Stomach (tissue), 19 donors: ENCODE measurements at places on chromosomes 4 and X.

- no peak for DNase-seq
Observed at GRCh38 chrX:68872171-68872570, 43.4 kb downstream of the EFNB1 start.

DNA sequence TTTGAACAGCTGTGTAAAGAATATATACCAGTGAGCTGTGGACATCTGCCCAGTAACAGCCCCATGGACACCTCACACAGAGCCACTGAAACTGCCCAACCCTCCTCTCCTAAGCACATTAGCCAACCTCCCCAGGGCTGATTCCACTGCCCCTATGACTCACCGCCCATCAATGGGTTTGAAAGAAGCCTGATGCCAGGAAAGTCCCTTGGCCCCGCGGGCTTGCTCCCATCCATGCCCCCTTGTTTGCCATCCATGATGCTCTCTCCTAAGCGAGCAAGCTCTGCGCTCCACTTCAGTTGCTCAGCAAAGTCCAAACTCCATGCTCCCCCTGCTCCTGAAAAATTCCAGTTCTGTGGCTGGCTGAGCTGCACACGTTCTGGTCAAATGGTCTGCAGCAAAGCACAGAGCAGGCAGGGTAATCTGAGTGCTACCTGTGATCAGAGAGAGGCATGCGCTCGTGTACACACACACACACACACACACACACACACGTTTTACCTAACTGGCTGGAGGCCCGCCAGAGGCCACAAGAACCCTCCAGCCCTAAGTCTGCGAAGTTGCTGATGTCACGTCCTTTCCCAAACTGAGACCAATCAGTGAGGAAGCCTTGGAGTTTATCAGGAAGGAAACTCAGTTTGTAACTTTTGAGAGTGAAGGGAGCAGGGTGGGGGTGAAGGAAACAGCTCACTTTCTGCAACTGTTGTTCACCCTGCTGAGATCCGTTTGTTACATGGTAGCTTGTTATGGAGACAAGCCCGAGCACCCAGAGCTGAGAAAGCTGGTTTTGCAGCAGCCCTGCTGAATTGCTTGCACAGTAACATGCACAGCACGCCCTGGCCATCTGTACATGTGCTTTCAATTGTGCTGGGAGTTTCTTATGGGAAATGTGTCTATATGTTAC is at the start of gene ASB9:
TSS of gene ASB9 (minus strand) at position 466 of the 904 bp plus-strand sequence. CDS start at position 257, 209 bp downstream.
- peak; percentile 71 for DNase-seq

DNA sequence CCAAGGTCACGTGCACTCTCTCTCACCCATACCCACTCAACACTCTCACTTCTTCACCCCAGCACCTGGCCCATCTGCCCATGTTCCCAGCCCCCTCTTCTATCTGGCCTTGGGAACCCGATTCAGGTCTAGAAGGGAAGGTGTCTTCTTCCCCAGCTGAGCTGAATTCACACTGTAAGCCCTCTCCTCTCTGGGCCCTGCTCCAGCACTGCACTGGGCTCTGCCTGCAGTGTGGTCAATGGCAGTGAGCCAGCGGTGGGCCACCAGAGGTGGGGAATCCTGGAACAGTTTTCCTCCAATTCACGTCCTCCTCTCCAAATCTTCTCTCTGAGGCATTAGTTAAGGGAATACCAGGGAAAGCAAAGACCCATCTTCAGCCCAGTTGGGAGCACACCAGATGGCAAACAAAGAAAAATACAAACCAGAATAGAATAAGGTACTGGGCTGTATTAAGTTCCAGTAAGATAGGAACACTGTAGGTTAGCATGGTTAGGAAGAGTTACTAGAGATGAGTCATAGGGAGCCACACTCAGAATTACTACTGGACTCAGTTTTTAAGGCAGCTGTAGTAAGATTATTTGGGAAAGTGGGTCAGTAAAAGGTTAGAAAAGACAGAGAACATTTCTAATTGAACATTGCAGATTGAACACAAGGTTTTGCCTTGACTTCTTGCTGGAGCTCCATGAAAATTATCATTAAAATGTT is 5.0 kb downstream of the AWAT2 start:
- no peak for DNase-seq

DNA sequence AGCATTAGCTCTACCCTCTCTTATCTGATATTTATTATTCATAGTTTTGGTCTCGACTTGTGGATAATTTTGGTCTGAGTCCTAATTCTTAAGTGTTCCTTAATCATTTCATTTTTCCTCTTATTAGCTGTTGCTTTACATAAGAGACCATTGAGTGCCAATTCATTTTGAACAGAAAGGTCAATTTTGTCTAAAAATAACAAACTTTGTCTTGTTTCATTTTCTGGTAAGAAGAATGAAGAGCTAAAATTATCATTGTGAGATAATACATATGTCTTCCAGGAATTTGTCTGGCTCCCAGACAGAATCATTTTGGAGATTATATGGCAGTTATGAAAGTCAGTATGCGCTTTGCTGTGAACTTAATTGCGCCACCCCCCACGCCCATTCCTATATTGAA is 1471.8 kb downstream of the PCDH7 start:
- DNase-seq = no peak

- DNase-seq = peak; percentile 9
Observed at GRCh38 chr4:79492148-79492547, 84.1 kb upstream of the GK2 start.

DNA sequence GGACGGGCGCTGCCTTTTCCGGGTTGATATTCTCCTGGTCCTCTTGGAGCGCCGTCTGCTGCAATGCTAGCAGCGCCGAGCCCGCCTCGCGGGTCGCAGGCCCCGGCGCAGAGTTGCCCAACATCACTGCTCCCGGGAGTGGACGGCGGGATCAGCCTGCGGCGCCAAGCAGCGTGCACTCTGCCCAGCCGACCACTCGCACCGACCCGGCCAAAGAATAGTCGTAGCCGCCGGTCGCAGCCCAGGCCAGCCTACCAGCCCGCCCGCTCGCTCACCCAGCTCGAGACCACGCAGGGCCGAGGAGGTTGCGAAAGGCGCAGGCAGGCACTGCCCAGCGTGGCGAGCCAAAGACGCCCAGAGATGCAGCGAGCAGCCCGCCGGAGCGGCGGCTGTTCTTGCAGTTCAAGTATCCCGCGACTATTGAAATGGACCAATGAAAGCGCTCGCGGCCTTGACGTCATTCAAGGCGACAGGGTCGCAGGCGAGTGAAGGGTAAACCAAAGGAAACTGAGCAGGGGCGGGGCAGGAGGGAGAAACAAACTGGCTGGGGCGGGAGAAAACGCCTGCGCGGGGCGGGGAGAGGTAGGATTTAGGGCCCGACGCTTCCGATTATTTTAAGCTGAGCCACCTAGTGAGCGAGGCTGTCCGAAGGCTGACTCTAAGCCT is at the start of gene CCNA2:
TSS of gene CCNA2 (minus strand) at position 379 of the 666 bp plus-strand sequence. CDS start at position 124, 255 bp downstream.
- peak; percentile 98 for DNase-seq

DNA sequence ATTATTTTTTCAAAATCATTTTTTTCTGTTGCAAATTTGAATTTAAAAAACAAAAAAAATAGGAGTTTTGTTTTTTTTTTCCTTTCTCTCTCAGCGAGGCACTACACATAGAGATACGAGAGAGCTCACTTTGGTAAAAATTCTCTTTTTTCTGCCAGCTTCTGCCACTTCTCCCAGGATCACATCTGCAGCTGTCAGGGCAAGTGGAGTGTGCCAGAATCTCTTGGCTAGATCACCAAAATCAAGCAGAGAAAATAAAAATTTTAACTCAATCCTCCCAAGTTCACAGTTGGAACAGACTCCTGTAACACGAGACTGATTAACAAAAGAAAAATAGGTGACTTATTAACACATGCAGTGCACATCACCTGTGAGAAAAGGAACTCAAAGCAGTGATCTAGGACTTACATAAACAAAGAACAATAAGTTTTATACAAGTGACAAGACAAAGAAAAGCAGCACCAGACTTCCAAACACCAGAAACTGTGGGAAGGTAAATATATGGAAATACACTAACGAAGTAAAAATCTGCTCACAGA is 213.2 kb upstream of the ZFP42 start:
- no peak for DNase-seq

GRCh38 chrX:37844622-37845021 is 2.7 kb downstream of the DYNLT3 start:
- DNase-seq = no peak

DNA sequence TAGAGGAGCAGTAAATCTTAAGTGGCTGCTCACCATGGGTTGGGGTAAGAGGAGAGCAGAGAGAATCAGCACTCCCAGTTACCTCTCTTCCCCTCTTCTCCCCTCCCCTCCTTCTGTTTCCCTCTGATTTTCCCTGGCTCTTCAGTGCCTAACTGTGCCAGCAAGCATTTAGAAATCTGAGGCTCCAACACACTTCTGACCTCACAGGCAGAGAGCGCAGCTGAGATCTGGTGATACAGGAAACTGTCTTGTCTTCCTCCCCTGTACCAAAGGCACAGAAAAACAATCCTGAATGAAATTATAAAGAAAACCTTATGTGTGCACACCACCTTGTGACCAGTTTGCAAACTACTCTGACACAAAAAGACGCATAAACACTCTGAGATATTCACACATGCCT is 82.4 kb upstream of the SMIM10 start:
- DNase-seq = no peak

DNA sequence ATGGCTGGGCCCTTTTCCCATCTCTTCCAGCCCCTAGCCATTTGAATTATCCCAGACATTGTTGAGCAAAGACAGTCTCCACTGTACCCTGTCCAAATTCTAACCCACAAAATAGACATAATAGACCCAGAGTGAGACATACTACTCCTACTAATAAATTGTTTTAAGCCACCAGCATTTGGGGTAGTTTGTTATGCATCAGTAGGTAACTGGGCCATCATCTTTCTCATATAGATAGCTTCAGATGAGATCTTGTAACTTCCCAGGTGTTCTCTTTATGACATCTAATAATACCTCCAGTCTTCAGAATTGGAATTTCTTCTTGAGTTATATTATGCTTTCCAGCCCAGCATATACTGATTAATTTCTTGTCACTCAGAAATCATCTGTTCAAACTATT is 117.2 kb upstream of the OTUD4 start:
- no peak for DNase-seq

DNA sequence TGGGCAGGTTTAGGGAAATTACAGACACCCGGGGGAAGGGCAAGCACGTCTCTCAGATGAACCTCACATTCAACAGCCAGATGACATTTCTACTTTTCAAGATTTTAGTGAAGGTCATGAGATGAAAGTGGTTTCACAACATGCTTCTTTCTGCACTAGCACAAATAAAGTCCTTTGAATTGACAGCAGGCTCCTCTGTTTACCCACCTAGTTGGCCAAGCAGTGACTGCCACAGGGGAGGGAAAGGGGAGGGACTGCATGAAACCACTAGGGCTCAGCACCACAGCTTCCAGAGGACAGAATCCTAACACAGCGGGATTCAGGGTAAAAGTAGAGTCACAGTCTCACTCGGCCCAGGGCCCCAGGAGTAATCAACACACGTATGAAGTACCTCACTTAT is 6.2 kb downstream of the RAB40A start:
- peak; percentile 12 for DNase-seq

- no peak for DNase-seq
Observed at GRCh38 chr4:149140841-149141240, 674.8 kb downstream of the IQCM start.

GRCh38 chrX:119647552-119648420 is 41.6 kb upstream of the NKRF start:
- no peak for DNase-seq

DNA sequence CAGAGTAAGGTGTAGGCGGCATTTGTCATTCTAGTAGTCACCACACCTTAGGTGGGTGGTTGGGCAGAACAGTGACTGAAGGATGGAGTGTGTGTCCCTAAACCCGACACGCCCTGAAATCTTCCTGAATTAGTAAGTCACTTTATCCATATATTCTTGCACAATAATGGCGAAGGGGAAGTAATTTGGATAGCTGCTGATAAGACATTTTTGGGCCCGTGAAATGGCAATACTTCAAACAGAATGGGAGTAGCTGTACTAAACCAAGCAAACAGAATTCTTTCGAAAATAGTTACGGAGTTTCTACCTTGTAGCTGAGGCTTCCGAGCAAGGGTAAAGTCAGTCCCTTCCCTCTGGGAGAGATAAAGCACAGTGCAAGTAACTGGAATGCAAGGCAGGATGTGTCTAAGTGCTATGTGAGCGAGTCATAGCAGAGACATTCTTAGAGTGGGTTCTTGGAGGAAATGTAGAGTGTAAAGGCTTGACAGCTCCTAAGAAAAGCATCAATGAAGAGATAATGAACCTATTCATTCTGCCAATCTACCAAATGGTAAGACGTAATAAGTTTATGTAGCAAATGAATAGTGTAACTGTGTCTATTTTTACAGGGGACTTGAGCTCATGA is 72.8 kb downstream of the CLCN5 start:
- no peak for DNase-seq

- DNase-seq = peak; percentile 83
Observed at GRCh38 chr4:121252224-121252806, 88.2 kb upstream of the TNIP3 start.

DNA sequence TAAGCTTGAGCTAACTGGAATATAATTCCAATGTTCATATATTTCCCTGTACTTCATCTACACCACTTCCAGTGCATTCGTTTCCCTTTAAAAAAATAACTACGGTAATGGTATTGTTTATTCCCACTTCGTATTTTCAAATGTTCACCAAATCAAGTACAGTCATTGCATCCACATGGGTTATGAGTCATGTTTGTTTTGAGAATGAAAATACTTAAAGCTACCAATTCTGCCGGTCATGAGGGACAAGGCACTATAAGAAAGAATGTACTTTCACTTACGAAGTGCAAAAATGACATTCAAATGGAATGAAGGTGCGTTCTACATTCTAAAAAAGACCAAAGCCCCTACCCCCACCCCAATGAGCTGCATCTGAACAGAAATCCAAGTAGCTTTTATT is 174.4 kb upstream of the FGF13 start:
- DNase-seq = no peak

GRCh38 chr4:57658188-57658587 is 548.0 kb upstream of the IGFBP7 start:
- DNase-seq = no peak

- DNase-seq = no peak
Observed at GRCh38 chrX:120456973-120457372, 12.1 kb downstream of the LAMP2 start.

DNA sequence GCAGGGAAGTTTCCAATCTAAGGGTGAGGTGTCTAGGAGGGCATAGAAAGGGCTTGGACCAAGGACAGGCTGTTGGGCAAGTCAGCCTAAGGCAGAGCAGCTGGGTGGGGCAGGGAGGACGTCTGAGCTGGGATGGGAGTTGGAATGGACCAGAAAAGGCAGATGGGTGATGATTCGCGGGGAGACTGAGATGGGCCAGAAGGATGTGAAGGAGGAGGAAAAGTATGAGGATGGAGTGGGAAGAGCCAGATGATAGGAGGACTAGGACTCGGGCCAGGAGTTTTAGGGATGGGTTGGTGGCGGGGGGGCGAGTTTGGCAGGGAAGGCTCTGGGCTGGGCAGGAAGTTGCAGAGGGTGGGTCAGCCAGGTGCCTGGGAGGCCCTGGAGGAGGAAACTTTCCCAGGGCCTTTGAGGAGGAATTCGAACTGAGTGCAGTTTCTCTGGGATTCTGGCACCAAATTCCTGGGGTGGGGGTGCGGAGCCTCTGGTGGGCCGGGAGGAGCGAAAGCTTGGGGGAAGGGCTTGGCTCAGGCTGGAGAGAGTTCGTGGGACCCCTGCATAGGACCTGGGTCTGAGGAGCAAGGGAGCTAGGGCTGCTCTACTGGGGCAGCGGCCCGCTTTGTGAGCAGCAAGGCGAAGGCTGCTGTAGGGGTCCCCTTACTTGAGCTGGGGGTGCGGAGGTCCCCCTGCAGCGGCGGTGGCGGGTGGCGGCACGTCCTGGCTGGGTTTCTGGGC is 8.7 kb upstream of the TIMP1 start:
- DNase-seq = no peak

GRCh38 chr4:8239661-8240060 is 29.9 kb upstream of the HTRA3 start:
- no peak for DNase-seq
